ENCODE measurements at places on chromosomes 12 and 14.
A peak's percentile ranks its signal among the peaks of the same experiment; 100 is the strongest.

- peak; percentile 20 for DNase-seq
Observed at GRCh38 chr12:26162905-26163304, 32.5 kb upstream of the SSPN start.

DNA sequence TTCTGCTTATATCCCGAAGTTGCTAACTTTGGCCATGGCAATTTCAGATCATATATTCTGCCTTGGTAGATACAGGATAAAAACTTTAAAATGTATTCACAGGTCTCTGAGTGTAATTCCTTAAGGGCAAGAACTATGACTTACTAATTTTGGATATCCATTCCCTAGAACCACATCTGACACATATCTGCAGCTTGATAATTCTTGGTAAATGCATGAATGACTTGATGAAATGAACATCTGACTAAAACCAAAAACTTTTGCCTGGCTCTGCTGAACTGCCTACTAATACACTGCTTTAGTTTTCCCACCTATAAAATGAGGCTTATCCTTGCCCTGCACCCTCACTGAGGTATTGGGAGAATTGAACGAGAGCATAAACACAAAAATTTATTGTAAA, 32.2 kb downstream of the SLC25A21 start:
- no peak for DNase-seq

DNA sequence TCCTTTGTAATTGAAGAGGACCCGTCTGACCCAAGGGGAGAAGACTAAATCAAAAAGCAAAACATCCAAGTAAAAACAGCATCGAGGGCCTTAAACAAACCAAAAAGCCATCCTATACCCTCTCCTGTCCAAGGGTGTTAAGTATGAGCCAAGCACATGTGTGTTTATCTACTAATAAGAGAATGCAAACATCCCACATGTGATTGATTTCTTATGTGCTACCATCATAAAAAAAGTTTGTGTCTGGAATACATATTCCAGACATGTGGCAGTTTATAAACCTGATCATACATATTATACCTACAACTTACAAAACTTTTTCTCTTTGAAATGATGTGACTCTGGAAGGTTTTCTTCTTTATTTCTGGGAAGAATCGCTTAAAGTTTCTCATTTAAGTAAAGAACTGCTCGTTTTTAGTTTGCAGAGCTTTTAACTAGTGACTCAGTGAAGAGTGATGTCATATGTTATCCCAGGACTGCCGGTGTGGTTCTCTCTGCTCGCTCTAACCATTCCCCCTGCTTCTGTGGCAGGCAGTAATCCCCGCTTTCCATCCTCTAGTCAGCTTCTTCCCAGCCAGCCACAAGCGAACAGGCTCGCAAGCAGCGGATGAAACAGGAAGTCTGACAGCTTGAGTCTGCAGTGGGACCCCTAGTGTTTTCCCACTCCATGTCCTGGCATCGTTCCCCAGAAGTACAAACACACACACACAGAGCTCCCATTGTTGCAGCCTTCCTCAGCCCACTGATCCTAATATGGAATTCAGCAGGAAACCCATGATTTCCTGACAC, 431 bp upstream of the RHOJ start:
- DNase-seq: no peak

- no peak for DNase-seq
Observed at GRCh38 chr12:16269946-16270345, 7.5 kb downstream of the SLC15A5 start.

DNA sequence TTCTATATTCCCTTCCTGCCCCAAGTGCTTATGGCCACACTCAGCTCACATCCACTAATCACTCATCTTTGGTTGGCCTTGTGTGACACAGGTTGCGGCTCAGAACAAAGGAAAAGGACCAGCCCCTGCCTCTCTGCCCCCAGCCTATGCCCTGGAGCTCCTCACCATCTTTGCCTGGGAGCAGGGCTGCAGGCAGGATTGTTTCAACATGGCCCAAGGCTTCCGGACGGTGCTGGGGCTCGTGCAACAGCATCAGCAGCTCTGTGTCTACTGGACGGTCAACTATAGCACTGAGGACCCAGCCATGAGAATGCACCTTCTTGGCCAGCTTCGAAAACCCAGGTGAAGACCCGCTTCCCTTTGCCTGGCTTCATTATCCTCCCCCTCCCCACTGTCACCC, 15.8 kb upstream of the OAS2 start:
- DNase-seq: no peak

DNA sequence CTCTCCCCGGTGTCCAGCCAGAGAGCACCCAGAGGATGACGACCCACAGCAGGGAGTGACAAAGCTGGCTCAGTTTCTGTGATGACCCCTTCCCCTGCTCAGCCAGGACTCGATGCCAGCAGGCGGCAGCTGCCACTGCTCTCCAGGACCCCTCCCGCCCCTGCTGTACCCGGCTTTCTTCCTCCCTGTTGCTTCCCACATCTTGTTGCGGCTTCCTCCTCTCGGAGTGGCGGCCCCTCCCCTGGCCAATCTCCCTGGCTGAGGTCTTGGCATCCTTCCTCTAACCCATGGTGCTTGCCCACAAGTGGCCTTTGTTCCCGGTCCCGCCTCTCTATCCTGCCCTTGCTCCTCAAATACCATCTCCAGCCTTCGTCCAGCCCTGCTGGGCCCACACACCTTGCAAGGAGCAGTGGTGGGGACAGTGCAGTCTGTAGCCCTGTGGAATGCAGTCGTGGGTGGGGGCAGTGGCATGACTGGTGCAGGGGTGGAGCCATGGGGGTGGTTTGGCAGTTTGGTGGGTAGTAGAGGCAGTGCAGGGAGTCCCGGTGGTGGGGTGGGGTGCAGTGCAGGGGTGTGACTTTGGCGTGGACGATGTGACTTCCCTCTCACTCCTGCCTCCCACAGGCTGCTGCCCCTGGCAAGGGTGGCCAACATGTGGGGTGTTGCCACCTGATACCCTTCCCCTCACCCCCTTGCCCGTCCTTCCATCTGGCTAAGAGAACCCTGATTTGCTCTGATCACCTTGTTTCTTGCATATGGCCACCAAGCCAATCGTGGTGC, 16.3 kb upstream of the BEGAIN start:
- DNase-seq: no peak

GRCh38 chr12:124379938-124380754, 85.3 kb downstream of the RFLNA start:
- no peak for DNase-seq

DNA sequence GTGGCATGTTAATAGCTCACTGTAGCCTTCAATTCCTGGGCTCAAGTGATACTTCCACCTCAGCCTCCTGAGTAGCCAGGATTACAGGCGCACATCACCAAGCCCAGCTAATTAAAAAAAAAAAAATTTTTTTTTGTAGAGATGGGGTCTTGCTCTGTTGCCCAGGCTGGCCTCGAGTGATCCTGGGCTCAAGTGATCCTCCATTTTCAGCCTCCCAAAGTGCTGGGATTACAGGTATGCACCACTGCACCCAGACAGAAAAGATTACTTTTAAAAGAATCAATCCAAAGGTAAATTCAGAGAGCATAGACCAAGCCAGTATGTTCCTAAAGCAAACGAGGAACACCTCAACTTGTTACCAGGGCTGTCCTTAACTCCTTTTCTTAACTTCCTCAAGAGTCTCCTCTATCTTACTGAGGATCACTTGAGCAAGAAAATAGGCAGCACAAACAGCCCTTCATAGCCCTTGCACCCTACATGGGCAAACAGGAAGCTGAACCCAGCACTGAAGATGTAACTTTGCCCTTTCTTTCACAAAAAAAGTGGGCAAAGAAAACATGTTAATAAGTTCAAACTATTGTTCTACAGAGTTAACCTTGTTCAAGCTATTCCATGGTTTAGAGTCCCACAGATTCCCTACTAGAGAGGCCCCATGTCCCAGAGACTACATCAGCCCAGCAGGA, 11.3 kb downstream of the CS start:
- no peak for DNase-seq

DNA sequence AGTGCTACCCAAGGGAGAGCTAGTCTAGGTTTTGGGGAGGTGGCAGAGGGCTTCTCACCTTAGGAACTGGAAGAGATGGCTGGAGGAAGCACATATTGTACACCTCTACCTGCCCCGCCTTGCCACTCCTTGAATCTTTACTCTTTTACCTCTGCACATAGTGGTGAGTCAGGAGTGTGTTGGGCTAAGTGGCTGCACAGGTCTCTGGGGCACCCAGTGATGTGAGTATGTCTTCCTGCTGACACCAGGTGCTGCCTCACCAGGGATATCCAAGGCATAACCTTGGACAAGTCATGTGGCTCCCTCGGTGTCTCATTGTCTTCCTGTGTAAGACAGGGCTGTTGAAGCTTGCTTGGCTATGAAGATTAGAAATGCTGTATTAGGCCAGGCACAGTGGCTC, 19.8 kb upstream of the CABP1 start:
- DNase-seq: no peak

GRCh38 chr12:45546545-45546944, 183.0 kb upstream of the ARID2 start:
- no peak for DNase-seq

DNA sequence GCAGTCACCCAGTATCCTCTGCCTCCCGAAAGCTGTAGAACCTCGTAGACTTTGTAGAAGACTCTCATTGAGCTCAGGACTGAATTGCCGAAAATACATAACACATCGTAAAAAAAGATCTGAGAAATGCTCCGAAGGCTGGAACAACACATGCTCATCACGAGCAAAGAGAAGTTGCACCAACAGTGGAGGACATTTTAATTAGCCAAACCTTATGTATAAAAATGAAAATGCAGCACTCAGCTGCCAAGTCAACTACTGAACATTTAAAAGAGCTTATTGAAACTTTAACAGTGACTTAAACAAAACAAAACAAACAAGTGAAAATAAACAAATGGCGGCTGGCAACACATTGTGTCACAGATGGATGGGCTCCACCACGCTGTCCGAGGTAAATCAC, 519.9 kb downstream of the TMEM132D start:
- no peak for DNase-seq

GRCh38 chr14:32078858-32079216, 1.7 kb downstream of the ARHGAP5 start:
- DNase-seq: no peak

DNA sequence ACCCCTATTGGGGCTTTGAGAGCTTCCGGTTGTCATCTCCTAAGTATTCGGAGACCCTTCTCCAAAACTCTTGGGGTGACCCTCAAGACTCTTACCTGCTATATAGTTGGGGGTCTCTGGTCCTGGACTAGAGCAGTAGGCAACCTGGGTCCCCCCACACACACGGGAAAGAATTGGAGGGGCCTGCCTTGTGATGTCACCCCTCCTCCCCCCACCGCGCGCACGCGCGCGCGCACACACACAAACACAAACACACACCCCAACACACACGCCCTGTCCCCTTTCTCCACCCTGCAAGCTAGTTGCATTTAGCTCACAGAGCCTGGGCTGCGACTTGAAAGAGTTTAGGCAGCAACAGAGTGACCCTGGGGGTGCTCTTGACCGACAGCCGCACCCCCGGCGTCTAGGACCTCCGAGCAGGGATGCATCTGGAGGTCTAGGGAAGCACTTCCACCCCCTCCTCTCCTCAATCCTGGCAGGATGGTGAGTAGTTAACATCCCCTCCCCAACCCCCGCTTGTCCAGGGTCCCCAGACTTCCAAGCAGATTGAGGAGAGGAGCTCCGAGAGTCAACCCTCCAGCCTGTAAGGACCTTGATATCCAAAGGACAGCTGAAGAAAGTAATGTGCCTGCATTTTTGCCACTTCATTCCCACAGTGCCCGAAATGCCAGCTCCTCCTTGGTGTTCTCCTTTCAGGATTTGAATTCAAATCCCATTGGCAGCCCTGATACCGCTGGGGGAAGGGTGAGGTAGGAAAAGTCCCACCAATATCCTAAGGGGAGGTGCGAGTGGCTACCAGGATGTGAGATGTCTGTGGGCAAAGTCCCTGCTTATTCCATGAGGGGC, 1.4 kb upstream of the DNAJC14 start:
- no peak for DNase-seq

- DNase-seq: no peak
Observed at GRCh38 chr12:121825041-121825523, 21.3 kb downstream of the SETD1B start.

DNA sequence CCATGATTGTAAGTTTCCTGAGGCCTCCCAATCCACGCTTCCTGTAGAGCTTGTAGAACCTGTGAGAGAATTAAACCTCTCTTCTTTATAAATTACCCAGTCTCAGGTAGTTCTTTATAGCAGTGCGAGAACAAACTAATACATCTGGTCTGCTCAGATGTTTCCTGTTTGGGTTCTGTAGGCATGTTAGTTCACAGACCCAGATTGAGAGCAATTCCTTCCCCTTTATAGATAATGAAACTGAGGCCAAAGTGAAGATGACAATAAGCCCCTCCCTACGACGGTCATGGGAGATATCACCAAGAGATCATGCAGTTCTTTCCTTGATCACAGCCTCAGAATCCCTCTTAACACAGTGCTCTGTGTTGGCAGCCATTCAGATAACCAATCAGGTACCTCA, 76.5 kb upstream of the CLMN start:
- DNase-seq: no peak

GRCh38 chr12:124395284-124395752, 100.4 kb downstream of the RFLNA start:
- DNase-seq: no peak

- no peak for DNase-seq
Observed at GRCh38 chr12:20282401-20282800, 85.9 kb upstream of the PDE3A start.

DNA sequence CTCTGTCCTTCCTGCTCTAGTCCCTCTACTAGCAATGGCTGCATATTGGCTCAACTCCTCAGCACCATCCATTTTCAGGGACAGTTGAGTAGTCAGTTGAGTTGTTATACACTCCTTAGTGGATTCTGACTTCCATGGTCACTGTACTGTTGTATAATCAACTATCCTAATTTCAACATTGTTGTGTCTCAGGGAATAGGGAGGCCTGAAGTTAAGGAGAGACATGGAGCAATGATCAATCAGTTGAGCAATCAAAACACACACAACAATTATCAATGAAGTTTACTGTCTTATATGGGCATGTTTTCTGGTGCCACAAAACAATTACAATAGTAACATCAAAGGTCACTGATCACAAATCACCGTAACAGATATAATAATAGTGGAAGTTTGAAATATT, 255.9 kb downstream of the KCNC2 start:
- DNase-seq: no peak

DNA sequence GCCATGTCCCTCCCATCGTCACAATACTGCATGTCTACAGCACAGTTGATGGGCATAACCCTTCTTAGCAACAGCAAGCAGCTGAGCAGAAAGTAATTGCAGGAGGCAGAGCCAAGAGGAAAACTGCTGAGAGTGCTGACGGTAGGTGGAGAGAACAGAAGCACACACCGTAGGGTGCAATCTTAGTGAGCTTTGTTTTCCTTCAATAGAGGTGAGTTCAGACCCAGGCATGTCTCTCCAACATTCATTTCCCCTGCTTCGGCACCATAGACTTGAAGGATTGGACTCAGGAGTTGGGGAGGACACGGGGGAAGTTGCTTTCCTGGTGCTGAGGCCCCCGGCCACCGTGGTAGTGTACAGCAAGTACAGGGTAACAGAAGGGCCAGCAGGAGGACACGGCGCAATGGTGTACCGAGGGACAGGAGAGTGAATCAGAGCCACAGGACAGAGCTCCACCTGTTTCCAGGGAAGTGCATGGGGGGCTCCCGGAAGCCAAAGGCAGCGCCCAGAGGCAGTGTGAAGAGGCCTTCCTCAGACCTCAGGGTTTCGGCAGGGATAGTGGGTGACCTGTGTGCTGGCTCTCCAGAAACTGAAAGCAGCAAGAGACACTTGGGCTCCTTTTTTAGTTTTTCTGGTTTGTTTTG, 36.3 kb upstream of the SINHCAF start:
- DNase-seq: no peak

GRCh38 chr12:84375449-84376170, 537.0 kb downstream of the SLC6A15 start:
- DNase-seq: no peak
